Activated CD8-positive, alpha-beta T cell treated with anti-CD3 and anti-CD28 coated beads for 36 hours (primary cell): ENCODE measurements at places on chromosomes 3 and 15.

GRCh38 chr3:106332884-106333283 lies 464.1 kb upstream of the CBLB start:
- peak; percentile 78 for DNase-seq

DNA sequence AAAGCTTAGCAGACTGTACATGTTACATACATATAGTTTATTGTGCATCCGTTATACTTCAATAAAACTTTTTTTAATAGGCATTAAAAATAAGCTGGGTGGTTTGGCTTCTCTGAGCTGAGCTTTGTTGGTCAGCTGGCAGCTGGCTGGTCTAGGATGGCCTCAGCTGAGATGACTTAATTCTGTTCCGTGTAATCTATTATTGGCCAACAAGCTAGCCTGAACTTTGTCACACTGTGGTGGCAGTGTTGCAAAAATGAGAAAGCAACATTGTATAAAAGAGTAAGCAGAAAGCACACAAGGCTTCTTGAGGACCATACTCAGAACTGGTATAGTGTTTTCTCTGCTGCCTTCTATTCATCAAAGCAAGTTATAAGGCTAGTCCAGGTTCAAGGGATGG lies 45.2 kb downstream of the CGGBP1 start:
- DNase-seq, result no peak

GRCh38 chr15:88645171-88646087 lies 6.6 kb downstream of the ISG20 start:
- DNase-seq, result peak; percentile 2

GRCh38 chr3:10574101-10574620 lies 68.8 kb upstream of the ATP2B2 start:
- DNase-seq, result no peak

DNA sequence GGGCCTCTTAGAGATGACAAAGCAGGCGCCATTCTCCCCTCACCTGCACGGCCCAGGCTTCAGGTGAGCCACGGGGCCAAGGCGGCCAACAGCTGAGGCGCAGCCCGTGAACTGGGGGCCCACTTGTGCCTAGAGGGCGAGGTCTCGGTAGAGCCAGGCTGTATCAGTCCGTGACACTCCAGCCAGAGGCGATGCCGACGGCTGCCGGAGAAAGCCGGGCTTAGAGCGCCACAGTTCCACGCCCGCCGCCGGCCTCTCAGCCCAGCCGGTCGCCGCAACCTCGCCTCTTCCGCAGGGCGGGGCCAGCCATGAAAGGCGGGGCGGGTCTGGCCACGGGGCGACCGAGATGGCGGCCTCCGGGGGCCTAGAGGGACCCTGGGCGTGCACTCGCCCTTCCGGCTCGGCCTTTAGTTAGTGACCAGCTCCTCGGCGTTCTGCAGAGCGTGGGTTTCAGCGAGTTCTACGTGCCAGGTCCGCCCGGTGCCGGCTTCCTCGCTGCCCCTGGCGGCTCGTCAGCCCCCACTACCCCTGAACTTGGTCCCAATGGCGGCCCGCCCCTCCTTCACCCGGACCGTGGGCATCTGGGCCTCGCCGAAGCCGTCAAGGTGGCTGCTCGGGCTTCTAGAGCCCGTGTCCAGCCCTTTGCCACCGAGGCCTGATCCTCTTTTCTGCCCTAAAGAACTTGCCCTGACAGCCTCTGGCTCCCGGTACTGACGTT lies at the start of gene ZNF621:
TSS of gene ZNF621 (plus strand) at position 393 of the 718 bp plus-strand sequence. CDS start 881 bp downstream, outside the sequence.
- peak; percentile 88 for DNase-seq

- DNase-seq, result no peak
Measured at GRCh38 chr15:39167164-39168058, 413.5 kb upstream of the THBS1 start.

GRCh38 chr3:191253089-191253799 lies 54.2 kb downstream of the OSTN start:
- no peak for DNase-seq

DNA sequence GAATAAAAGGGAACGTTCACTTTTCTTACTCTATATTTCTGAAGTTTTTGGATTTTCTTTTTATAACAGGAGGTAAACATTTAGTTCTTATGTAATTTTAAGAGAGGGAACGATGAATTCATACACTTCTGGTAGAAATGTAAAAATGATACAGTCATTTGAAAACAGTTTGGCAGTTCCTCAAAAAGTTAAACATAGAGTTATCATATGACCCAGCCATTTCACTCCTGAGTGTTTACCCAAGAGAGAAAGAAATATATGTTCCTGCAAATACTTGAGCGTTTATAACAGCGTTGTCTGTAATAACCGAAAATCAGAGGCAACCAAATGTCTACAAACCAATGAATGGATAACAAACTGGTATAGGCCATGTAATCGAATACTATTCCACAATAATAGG lies 20.8 kb upstream of the CCR9 start:
- DNase-seq, result no peak

DNA sequence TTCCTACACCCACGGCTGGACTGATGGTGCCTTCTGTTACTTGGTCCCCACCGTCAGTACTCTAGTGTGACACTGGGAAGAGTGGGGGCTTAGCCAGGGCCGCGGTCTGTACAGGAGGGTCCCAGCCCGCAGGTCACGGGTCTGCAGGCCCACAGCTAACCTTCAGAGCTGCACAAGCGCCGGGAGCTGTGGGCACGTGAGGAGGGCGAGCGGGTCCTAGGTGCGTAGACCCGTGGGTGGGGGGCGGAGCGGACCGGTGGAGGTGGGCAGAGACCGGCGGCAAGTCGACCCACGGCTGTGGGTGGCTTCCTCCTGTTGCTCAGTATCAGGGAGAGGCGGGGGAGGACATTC lies 1.2 kb downstream of the TNFAIP8L3 start:
- peak; percentile 24 for DNase-seq

- no peak for DNase-seq
Measured at GRCh38 chr15:101033801-101034200, 114.6 kb downstream of the LRRK1 start.

- DNase-seq, result no peak
Measured at GRCh38 chr3:39718674-39719595, 90.5 kb upstream of the MYRIP start.
